ENCODE measurements at places on chromosomes 1 and 21.
A peak's percentile ranks its signal among the peaks of the same experiment; 100 is the strongest.

- DNase-seq, result no peak
Measured at GRCh38 chr1:171961861-171962260, 120.6 kb downstream of the DNM3 start.

DNA sequence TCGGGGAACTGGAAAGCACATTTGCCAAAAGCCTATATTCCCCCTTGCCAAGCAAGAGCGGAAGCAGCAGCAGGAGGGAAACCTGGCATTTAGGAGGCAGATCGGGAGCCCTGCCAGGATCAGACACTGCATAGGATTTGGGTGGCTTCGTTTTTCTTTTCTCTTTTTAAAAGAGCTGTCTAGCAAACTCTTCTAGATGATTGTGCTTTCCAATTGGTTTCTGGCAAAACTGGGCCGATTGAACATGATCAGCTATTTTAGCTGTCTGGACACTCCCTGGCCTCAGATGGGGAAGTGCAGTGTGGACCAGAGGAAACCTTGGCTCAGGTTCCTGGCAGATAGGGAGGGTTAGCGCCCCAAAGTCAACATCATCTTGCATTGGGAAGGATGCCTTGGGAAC is 414.0 kb upstream of the KAZN start:
- DNase-seq, result no peak

DNA sequence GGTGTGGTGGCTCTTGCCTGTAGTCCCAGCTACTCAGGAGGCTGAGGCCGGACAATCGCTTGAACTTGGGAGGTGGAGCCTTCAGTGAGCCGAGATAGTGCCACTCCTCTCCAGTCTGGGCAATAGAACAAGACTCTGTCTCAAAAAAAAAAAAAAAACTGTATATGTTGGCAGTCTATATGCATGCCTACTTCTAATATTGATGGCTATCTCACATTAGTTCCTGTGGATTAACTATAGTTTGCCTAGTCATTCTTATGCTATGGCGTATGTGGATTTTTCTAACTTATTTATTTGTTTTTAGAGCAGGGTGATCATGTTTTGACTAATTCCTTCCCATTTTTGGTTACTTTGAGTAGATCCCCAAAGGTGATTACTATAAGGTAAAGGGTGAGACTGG is 9.4 kb downstream of the GSTM1 start:
- no peak for DNase-seq

DNA sequence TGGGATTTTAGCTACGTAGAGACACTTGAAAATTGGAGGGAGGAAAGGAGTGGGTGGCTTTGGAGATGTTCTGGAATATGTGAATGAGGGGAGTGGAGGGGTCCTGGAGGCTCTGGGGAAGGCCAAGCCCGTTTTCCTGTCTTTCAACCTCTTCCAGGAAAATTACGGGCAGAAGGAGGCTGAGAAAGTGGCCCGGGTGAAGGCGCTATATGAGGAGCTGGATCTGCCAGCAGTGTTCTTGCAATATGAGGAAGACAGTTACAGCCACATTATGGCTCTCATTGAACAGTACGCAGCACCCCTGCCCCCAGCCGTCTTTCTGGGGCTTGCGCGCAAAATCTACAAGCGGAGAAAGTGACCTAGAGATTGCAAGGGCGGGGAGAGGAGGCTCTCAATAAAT is 442 bp upstream of the RUSC1 start:
- no peak for DNase-seq

GRCh38 chr1:240888787-240889048 is 276.8 kb upstream of the GREM2 start:
- DNase-seq, result no peak

DNA sequence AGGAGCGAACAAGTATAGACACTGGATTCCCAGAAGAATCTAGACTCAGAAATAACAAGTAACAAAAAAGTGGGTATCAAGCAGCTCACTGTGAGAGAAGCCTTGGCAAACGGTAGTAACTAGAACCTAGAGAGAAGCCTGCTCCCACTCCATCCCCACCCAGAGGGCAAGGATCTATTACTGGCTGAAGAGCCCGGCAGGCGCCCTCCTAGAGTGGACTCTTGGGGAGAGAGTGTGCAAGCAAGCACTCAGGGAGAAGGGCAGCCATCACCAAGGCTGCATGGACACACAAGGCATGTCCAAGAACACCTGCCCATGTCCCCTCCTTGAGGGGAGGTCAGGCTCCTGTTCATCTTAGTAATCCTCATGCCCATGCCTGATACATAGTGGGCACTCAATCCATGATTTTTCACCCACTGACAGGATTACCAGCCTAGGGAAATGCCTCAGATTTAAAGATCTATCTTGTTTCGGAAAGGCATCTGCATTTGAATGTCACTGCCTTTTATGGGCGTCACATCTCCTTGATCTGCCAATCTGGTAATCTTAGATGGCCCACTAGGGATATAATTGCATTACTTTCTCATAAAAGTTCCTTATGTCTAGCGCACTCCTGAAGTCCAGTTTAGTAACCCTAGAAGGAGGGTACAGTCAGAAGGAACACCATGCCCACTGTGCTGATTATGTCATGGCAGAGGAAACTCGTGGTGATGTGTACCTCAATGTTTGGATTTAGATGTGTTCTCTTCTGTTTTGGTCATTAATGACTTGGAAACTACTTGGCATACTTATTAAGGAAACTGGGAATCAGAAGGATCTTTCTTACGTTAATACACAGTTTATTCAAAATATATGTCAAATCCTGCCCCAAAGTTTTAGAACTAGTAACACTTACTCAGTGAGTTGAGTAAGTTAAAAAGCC is 14.4 kb downstream of the CNN3 start:
- DNase-seq, result no peak

GRCh38 chr1:154848983-154849382 is 21.1 kb downstream of the KCNN3 start:
- no peak for DNase-seq

DNA sequence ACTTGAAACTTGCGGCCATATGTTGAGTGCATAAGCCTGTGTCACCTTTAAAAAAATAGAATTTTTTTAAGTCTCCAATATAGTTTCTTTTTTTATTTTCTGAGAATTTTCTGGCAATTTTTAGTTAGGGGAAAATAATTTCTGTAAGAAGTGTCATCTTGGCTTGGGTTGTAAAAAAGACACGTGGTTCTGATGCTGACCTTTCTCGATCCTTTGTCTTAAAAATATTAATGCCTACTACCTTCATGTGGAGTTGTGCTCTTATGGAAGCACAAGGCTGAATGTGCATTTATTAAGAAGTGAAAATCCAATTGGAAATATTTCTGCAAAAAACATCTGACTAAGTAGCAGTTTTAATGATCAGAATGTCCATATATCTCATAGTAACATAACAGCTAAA is 3.5 kb downstream of the ELAVL4 start:
- DNase-seq, result no peak

GRCh38 chr1:43930949-43931275 is 2.7 kb upstream of the ARTN start:
- DNase-seq, result no peak

- DNase-seq, result no peak
Measured at GRCh38 chr1:161981735-161982506, 41.7 kb downstream of the OLFML2B start.

DNA sequence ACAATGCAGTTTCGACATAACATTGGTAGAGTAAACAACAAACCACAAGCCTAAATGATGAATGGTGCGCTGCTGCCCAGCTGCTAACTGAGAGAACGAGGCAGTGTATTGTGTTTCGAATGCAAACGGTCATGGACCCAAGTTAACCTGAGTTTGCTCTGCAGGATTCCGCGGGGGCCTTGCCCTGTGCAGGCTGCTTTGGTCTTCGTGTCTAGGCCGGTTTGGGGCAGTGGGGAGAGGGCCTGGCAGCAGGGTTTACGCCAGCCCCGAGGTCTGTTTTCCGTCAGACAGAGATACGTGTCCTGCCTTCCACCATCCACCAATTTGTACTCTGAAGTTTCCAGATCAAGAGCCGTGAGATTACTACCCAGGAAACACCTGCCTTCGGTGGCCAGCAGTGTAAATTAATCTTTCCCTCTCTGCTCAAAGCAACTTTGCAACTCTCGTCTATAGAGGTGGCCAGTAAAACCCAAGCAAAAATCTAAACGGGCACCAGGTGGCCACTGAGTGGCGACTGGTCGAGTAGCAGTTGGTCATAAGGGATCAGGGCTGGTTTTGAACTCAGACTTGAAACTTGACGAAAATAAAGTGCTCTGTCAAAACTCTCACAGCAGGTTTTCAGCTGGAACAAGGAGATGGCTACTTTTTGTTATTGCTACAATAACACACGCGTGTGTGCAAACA is 6.3 kb upstream of the PRDM15 start:
- DNase-seq, result no peak

DNA sequence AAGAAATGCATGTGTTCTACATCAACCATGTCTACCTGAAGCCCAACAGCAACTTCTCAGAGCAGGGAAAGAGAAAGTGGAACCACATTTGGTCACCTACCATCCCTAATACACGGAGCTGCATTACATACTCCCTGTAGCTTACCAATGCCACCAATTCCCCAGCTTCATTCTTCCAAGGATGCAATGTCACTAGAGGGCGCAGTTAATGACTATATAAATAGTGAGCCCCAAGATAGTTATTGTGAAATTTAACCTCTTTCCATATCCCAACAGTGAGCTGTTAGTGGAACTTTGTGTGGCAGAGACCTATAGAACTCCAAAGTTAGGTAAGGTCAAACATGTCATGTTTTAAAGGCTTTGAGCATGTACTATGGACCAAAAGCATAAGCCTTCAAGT is 618.3 kb downstream of the SMYD3 start:
- DNase-seq, result no peak

DNA sequence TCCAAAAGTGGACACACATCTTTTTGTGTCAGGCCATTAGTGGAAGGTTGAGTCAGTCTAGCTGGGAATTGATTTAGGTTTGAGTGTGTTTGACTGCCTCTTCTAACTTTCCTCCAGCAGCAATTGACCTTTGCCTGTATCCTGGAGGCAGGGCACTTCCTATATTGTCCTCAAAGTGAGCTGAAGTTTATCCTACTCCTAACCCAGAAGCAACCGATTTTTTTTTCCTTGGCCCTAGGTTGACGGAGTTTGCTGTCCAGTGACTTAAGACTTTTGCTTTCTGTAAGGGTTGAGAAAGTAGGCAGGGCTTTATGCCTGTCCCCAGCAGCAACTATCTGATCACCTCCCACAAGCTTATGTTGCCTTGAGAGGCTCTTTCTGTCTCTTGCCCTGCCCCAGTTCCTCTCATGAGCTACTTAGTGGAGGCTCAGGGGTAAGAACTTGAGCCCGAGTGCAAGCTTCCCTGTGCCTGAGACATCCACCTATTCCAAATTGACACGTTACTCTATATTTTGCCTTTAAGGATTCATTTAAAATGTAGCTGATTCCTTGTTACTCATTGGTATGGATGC is 30.9 kb downstream of the SLC35F3 start:
- no peak for DNase-seq

DNA sequence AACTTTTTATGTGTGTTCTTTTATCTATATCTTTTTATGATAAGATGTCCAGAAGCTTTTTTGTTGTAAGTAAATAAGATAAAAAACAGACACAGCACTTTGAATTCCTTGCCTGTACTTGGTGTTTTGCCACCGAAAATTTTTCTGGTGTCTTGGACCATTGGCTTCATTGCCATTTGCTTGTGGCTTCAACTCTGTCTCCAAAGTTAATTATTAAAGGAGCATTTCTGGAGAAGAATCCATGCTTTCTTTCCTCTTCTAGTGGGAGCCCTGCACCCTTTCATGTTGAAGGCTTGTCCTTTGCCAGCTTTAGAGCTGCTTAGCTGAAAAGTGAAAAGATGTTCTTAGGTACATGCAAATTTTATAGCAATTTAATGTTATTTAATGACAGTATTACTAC is 112.2 kb downstream of the DYRK1A start:
- no peak for DNase-seq

- DNase-seq, result no peak
Measured at GRCh38 chr21:22703521-22703920, 1705.3 kb downstream of the NCAM2 start.

GRCh38 chr1:225933072-225933471 is 7.9 kb downstream of the LEFTY2 start:
- no peak for DNase-seq

DNA sequence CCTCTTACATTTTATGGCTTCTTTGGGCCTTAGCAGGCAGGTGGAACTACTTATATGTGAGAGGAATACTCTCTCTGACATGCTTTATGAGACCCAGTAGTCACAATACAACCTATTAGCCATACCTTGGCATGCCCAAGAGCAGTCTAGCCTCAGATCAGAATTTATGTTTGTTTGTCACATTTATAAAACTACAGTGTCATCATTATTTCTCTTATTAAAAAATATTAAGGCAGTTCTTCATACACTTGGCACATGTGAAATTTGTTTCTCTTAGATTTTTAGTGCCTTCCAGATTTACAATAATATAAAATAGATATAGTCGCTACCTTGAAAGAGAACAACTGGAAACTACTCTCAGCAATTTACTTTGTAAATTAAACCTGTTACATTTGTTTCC is 118.5 kb downstream of the LRRC40 start:
- no peak for DNase-seq

- peak; percentile 23 for DNase-seq
Measured at GRCh38 chr1:52842643-52843310, at the start of gene ZYG11A. TSS of gene ZYG11A (plus strand) at chr1:52842760. CDS start at chr1:52842884, 124 bp downstream.

DNA sequence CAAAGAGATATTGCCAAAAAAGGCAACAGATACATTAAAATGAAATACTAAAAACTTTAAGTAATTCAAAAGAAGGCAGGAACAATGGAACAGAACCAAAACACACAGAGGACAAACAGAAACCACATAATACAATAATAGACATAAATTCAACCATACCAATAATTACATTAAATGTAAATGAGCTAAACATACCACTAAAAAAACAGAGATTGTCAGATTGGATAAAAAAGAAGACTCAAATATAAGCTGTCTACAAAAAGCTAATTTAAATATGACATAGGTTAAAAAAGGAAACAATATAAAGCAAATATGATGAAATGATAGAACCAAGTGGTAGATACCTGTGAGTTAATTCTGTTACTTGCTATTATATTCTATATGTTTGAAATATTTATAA is 44.1 kb upstream of the ATP5PO start:
- DNase-seq, result no peak

- no peak for DNase-seq
Measured at GRCh38 chr1:31063631-31064030, 1.9 kb downstream of the PUM1 start.

- no peak for DNase-seq
Measured at GRCh38 chr21:42027822-42028765, 17.9 kb upstream of the ZBTB21 start.

DNA sequence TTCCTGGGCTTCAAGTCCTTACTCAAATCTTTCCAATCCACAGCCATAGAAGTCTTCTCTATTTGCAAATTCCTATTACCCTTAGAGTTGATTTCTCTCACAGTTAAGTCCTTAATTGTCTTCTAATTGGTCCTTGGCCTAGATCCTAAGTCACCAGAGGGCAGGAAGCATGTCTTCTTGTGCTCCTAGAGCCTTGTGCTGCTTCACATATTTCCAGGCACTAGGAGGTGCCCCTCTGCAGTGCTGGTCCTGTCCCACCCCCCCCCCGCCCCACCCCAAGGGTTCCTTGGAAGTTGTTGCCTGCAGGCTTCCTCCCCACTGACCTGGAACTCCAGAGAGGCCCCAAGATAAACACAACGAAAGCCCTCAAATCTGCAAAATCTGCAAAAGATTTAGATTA is 28.1 kb upstream of the TARBP1 start:
- no peak for DNase-seq
